ENCODE measurements at places on chromosomes 7 and 10.

DNA sequence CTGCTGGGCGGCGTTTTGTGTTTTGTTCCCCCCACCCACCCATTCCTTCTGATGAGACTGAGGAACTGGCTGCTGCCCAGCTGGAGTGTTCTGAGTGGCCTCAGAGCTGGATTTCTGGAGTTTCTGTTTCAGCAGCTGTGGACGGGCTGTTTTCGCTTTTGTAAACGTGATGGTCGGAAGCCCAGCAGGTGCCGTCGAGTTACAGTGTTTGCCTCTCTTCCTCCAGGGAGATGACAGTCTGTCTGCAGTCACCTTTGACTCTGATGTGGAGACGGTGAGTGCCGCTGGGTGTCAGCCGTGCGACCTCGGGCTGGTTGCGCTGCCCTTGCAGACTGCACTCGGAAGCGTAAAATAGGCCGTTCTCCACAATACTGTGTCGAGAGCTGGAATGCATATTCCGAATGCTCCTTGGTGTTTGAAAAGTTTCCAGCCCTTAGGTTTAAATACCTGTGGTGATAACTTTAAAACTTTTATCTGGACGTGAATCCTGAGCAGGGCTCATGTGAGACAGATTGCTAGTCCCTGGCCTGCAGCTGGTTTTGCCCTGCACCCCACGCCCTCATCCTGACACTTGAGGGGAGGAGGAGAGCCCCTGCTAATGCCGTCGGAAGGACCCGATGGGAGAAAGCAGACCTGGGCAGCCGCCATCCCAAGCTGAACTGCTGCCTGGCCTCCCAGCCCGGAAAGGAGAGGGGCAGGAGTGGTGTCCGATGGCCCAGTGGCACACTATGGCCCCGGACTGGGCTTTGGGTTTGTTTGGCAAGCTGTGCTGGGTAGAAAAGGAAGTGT, 8.3 kb downstream of the IQCE start:
- no peak for DNase-seq

DNA sequence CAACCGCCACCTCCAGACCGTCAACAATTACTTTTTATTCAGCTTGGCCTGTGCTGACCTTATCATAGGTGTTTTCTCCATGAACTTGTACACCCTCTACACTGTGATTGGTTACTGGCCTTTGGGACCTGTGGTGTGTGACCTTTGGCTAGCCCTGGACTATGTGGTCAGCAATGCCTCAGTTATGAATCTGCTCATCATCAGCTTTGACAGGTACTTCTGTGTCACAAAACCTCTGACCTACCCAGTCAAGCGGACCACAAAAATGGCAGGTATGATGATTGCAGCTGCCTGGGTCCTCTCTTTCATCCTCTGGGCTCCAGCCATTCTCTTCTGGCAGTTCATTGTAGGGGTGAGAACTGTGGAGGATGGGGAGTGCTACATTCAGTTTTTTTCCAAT, 146.6 kb downstream of the CHRM2 start:
- DNase-seq: no peak

DNA sequence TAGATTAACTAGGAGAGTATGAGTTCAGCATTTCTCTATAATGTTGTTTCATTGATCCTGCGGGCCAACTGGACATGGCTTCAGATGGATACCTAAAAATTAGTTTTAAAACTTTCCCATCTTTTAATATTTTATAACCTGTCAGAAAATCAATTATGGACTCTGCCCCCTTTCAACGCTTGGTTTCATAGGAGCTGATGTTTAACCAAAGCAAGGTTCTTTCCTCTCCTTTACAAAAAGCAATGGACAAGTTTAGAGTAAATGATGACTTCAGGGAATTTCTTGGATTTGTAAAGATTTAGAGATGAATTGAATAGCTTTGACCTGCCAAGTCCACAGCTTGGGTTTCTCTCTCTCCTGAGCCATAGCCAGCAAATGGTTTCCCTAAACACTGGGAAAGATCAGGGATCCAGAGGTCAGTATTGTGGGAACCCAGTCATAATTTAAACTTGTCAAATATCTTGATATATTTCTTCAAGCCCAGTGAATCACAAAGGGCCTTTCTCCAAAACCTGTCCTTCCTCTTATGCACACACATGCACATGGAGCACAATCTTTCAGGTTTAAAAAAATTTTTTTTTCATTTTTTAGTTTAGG, 177.1 kb downstream of the EVX1 start:
- no peak for DNase-seq

- DNase-seq: no peak
These were observed 66.1 kb downstream of the ABCA13 start for GRCh38 chr7:48237354-48237753.

DNA sequence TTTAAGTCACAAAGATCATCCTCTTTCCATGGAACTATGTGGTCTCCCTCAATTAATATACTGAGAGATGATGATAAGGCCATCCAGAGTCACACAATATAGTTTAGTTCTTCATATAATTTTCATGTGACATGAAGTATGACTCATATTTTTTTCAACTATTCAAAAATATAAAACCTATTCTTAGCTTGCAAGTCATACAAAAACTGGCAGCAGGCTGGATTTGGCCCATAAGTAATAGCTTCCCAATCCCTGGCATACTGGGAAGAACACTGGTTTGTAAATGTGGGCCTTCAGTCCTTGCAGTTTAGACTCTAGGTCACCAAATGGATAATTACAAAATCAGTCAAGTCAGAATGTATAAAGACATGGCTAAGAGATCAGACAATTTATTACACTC, 356.6 kb downstream of the PPP1R3A start:
- DNase-seq: no peak

DNA sequence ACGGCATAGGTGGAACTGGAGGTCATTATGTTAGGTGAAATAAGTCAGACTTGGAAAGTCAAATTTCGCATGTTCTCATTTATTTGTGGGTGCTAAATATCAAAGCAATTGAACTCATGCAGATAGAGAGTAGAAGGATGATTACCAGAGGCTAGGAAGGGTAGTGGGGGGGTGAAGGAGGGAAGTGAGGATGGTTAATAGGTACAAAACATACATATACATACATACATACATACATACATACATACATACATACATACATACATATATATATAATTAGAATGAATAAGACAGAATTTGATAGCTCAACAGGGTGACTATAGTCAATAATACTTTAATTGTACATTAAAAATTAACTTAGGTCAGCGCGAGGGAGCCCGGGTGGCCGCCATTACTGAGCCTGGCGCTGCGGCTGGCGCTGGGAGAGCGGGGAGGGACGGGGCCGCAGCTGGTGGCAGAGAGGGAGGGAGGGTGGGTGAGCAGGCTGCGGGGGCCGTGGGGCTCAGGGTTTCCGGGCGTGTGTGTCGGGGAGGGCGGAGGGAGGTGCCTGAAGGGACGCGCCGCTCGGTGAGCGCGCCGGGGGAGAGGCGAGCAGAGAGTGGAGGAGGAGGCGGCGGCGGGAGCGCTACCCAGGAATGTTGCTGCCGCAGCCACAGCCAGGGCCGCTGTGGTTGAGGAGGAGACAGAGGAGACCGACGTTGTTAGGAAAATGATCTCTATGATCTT, 85.8 kb upstream of the EGFR start:
- DNase-seq: no peak

DNA sequence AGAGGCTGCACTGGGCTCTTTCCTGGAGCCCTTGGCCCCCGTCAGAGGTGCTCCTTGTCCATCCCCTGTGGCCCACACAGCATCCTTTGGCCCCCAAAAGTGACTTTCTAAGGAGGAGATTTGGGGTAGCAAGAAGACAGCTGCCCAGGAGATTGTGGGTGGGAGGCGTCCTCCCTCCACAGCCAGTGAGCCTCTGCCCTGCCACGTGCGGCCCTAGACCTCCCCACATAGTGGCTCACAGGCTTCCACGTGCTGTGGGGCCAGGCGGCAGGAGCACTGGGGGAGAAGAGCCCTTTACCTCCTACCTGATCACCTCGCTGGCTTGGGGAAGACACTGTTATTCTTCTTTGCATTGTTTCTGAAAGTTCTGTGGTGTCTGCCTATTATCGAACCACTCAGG, 178.8 kb downstream of the TCERG1L start:
- DNase-seq: no peak

GRCh38 chr10:97123765-97124164, 62.0 kb downstream of the SLIT1 start:
- no peak for DNase-seq

All from stimulated activated CD8-positive, alpha-beta memory T cell treated with anti-CD3 and anti-CD28 coated beads, Interleukin-15, amount 100 ng/mL, for 1 hour (primary cell).